Activated CD4-positive, alpha-beta memory T cell treated with anti-CD3 and anti-CD28 coated beads, Interleukin-2, amount 10 ng/mL, durations not matched to agents 7 days and 5 days (primary cell): ENCODE measurements at places on chromosomes 4 and X.

- no peak for DNase-seq
Measured at GRCh38 chrX:9351126-9351525, 113.7 kb upstream of the TBL1X start.

- no peak for DNase-seq
Measured at GRCh38 chr4:128858879-128859671, 49.6 kb downstream of the JADE1 start.

DNA sequence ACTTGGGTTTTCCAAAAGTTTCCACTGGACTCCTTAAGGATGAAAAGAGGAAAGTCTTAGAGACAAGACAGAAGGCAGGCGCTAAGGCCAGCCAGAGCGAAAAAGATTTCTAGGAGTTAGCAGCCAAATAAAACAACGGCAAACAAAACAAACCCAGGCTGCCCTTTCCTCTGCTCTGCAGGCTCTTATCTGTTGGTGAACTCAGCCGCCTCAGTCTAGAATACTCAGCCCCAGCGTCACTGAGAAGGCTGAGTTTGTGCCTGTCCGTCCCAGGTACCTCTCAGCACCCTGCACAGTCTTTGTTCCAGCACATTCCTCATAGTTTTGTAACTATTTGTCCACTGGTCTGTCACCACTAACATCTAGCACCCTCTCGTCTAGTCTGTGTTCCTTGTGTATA, 75.6 kb upstream of the FAM9C start:
- no peak for DNase-seq

GRCh38 chrX:120514236-120514635, 45.1 kb upstream of the LAMP2 start:
- DNase-seq: no peak

GRCh38 chr4:177455561-177455970, 13.3 kb upstream of the AGA start:
- no peak for DNase-seq

GRCh38 chrX:9678215-9678965, 87.3 kb downstream of the GPR143 start:
- no peak for DNase-seq
